ENCODE measurements at places on chromosomes 2 and 18. TPM values are rescaled to one million over a fixed set of nuclear protein-coding genes. Genes with fewer than 3 reads are reported as not detected.
A peak's percentile ranks its signal among the peaks of the same experiment; 100 is the strongest.

The IL1B gene
- total RNA-seq, result 2.5 TPM

The CAPN14 gene
- 4.7 TPM for total RNA-seq

The MOCOS gene
- total RNA-seq, result 2.2 TPM

The CMPK2 gene
- total RNA-seq, result 5.6 TPM

The PRKAG3 gene
- total RNA-seq, result not detected

The GREB1 gene
- 35.4 TPM for total RNA-seq

The ZNF2 gene
- 4.2 TPM for total RNA-seq

- H3K36me3 ChIP-seq, result no peaks in the 10 kb centered on the region
- DNase-seq, result no peak
- H3K27me3 ChIP-seq, result no peaks in the 10 kb centered on the region
- H3K4me3 ChIP-seq, result no peak overlapping the region
- peak overlapping the region; percentile 80 for H3K27ac ChIP-seq
Measured at GRCh38 chr2:200378652-200379290, 72.3 kb downstream of the SPATS2L start.

DNA sequence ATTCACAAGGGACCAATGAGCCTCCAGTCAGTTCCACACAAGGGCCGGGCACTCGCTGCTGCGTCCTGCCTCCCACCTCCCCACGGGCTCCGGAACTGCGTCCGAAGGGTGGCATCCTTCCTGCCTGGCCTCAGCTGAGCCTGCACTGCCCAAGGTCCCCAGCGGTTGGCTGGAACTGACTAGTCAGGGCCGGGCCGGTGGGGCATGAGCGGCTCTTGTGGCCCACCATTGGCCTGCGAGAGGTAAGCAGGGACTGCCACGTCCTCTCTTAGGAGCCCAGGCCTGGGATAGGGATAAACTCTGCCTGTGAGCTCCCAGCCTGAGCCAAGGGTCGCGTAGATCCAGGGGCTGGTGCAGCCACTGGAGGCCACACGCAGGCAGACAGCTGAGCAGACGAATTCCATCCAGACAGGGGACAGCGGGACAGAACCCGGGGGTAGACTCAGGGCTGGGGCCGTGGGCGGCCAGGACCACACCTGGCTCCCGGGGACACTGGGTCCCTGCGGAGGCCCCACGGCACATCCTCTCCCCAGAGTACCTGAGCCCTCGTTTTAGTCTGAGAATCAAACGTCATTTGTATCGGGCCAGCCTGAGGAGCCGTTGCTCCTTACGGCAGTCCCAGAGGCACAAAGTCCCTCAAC lies 148.4 kb downstream of the ZNF516 start:
- DNase-seq, result no peak
- H3K27me3 ChIP-seq, result no peaks in the 10 kb centered on the region
- H3K27ac ChIP-seq, result no peak overlapping the region
- no peaks in the 10 kb centered on the region for H3K36me3 ChIP-seq

DNA sequence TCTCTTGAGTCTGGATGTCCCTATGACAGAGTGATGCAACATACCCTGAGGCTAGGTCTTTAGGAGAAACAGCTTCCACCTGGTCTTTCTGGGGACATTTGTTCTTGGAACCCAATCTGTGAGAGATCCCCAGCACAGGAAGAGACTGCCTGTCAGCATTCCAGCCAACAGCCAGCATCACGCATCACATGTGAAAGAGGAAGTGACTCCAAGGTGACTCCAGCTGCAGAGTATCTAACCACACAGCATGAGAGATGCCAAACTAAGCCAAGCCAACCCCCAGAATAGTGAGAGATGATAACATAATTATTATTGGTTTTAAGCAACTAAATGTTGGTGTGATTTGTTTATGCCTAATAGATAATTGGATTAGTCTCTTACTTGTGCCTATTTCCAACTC lies 35.7 kb downstream of the C18orf63 start:
- H3K27ac ChIP-seq, result no peak overlapping the region
- no peaks in the 10 kb centered on the region for H3K4me1 ChIP-seq
- H3K36me3 ChIP-seq, result no peaks in the 10 kb centered on the region
- H3K4me3 ChIP-seq, result no peak overlapping the region
- no peak for DNase-seq

- no peaks in the 10 kb centered on the region for H3K36me3 ChIP-seq
- peaks cover 12% of the 10 kb centered on the region for H3K4me1 ChIP-seq
- H3K27me3 ChIP-seq, result no peaks in the 10 kb centered on the region
Measured at GRCh38 chr2:102271844-102272243, 39.5 kb upstream of the IL1RL1 start.

DNA sequence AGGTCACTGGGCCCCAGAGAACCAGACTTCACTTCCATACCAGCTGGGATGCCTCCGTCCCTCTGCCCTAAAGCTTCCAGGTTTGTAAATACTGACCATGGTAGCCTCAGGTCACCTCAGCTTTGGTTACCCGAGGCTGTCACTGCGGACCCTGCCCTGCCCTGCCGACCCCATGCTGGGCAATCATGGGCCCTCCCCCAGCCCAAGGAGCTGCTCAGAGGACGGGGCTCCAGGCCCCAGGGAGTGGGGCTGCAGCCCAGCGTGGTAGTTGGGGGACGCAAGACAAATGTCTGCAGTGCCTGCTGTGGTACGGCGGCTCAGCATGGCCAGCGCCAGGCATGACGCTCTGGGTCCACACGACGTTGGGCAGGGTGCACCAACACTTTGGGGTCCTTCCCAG lies 25.3 kb downstream of the RAMP1 start:
- no peaks in the 10 kb centered on the region for H3K36me3 ChIP-seq
- H3K4me1 ChIP-seq, result peaks cover 52% of the 10 kb centered on the region
- no peak overlapping the region for H3K4me3 ChIP-seq

DNA sequence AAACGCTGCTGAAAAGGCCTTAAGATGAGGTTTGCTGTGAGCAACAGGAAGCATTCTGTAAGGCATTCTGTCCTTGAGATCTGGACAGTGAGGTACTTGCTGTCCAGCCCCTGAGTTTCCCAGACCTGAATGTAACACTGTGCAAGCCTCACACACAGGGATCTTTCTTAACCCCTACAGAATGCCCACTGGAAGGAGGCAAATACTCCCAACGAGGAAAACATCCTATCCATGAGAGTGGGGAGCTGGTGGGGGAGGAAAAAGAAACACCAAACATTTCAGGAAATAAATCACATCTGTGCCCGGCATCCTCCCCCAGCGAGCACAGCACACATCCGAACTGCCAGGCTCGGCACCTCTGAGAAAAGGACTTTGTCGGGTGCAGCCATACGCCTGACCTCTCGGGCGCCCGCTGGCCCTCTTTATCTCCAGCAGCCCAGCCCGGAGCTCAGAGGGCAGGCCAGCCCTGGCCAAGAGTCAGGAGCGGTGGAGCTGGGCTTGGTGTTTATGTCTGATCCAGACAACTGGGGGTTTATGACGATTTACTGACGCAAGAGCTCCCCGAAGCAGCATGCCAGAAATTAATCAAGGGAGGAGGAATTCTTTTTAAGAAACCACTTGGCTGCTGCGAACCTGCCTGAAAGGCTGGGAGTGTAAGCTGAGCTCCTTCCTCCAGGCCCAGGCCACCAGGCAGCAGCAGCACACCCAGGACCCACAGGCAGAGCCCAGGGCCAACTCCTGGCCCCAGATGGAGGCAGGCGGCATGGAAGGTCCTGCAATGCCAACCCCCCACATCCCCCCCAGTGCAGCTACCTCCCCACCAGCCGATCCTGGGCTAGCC lies 72.2 kb downstream of the HDAC4 start:
- peak overlapping the region; percentile 85 for H3K27ac ChIP-seq
- H3K27me3 ChIP-seq, result no peaks in the 10 kb centered on the region
- no peaks in the 10 kb centered on the region for H3K36me3 ChIP-seq
- peak; percentile 93 for DNase-seq
- H3K4me1 ChIP-seq, result peaks cover 51% of the 10 kb centered on the region

DNA sequence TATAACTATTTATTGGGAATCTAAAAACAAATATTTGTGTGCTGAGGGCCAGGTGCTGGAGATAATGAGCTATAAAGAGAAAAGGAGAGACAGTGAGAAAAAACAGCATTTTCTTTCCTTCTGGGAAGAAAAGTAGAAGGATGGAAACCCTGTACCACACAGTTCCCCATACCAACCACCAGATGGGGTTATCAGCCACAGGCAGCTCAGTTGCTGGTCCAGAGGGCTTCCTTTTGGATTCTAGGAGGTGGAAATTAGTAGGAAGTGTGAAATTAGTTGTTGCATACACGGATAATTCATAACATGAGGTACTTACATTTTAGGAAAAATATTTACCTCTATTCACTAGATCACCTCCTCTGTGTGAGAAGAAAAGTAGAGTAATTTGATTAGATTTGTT lies 237.0 kb upstream of the FOSL2 start:
- H3K27ac ChIP-seq, result no peak overlapping the region
- H3K27me3 ChIP-seq, result no peaks in the 10 kb centered on the region
- no peak for DNase-seq

GRCh38 chr2:240500561-240501423 lies 57.0 kb downstream of the ANKMY1 start:
- no peaks in the 10 kb centered on the region for H3K36me3 ChIP-seq
- H3K4me1 ChIP-seq, result no peaks in the 10 kb centered on the region
- no peak overlapping the region for H3K27ac ChIP-seq

- no peak overlapping the region for H3K4me3 ChIP-seq
- DNase-seq, result no peak
- no peaks in the 10 kb centered on the region for H3K4me1 ChIP-seq
- no peak overlapping the region for H3K27ac ChIP-seq
Measured at GRCh38 chr18:3481696-3482210, 31.8 kb downstream of the TGIF1 start.

DNA sequence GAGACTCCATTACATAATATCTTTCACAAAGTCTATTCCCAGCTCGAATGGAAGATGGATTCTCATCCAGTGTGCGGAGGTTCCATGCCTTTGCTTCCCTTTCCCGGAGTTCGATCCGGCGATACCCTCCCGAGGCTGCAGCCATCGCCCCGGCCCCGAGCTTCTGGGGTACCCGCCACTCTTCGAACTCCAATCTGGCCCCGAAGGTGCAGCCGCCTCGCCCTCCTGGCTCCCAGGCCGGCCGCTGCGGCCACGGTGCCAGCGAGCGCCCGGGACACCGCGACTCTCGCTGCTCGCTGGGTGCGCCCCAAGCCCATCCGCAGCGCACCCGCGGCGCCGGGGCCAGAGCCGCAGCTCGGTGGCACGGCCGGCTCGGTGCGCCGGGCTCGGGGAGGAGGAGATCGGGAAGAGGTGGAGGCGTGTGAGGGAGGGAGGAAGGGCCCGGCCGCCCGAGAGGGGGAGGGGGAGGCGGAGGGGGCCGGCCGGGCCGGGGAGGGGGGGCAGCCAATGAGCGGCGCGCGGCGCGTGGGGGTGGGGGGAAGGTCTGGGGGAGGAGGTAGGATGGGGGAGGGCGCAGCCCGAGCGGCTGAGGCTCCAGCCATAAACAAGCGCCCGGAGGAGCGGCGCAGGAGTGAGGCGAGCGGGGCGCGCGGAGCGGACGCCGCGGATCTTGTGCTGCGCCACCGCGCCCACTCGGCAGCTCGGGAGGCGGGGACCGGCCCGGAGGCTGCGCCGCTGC lies at the start of gene CRIM1:
CRIM1 (plus strand) TSS at position 628 of the 739 bp plus-strand sequence. CDS start 515 bp downstream, outside the sequence.
- H3K4me3 ChIP-seq, result peak within 1 kb of the TSS; percentile 85
- H3K36me3 ChIP-seq, result no peaks in the 10 kb centered on the region
- DNase-seq, result peak; percentile 93
- H3K4me1 ChIP-seq, result peaks cover 39% of the 10 kb centered on the region
- H3K27ac ChIP-seq, result peak within 1 kb of the TSS; percentile 86
- no peaks in the 10 kb centered on the region for H3K27me3 ChIP-seq

- no peak overlapping the region for H3K27ac ChIP-seq
- DNase-seq, result no peak
Measured at GRCh38 chr18:24669502-24669901, 209.1 kb downstream of the HRH4 start.
